Left lung (tissue), 14 donors: ENCODE measurements at places on chromosomes 7 and 10. TPM values are rescaled to one million over a fixed set of nuclear protein-coding genes. Genes with fewer than 3 reads are reported as not detected.

Gene KIAA1217
- 61.2 TPM for polyA plus RNA-seq

Gene IL2RA
- 0.30 TPM for polyA plus RNA-seq

Gene OR2A5
- polyA plus RNA-seq = 0.18 TPM

Gene TMEM225B
- 1.8 TPM for polyA plus RNA-seq

Gene PCDH15
- 1.2 TPM for polyA plus RNA-seq

DNA sequence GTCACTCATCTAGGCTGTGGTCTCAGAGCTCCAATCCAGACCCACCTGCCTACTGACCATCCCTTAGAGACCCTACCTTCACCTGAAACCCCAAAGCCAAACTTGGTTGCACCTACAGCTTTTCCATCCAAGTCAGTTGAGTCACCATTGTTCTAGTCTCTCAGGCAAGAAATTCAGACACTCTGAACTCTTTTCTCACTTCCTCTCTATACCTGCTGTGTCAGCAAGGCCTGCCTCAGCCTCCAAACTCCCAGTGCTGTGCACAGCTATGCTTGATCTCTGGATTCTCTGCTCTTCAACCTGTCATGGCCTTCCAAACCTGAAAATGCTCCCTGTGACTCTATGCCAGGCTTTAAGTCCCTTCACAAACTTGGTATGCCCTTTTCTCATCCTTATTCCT lies 47.4 kb upstream of the MTURN start:
- H3K4me1 ChIP-seq = no peaks in the 10 kb centered on the region
- DNase-seq = no peak
- H3K27me3 ChIP-seq = no peaks in the 10 kb centered on the region
- no peaks in the 10 kb centered on the region for H3K36me3 ChIP-seq

DNA sequence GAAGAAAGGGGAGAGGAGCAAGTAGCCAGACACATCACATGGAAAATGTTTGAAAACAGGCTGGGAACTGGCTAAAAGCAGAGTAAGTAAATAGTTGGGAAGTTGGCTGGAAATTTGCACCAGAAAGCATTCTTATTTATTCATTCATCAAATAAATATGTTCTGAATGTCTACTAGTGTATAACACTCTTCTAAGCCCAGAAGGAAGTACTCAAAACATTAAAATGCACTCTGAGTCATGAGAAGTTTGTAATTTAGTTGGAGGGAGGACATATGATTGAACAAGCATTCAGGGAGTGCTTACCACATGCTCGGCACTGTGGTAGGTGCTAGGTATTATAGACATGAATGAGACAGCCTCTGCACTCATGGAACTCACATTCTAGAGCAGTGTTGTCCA lies 37.0 kb upstream of the CNNM1 start:
- peak overlapping the region; percentile 76 for H3K27ac ChIP-seq
- no peak for DNase-seq
- H3K36me3 ChIP-seq = no peaks in the 10 kb centered on the region
- H3K4me3 ChIP-seq = no peak overlapping the region
- no peaks in the 10 kb centered on the region for H3K4me1 ChIP-seq

- H3K4me3 ChIP-seq = no peak overlapping the region
- H3K36me3 ChIP-seq = no peaks in the 10 kb centered on the region
- no peak for DNase-seq
- H3K27ac ChIP-seq = no peak overlapping the region
Observed at GRCh38 chr7:29350351-29350750, 155.8 kb downstream of the CHN2 start.

- no peak for DNase-seq
- no peak overlapping the region for H3K27ac ChIP-seq
- H3K4me1 ChIP-seq = no peaks in the 10 kb centered on the region
Observed at GRCh38 chr10:33224251-33224965, 110.1 kb downstream of the NRP1 start.

DNA sequence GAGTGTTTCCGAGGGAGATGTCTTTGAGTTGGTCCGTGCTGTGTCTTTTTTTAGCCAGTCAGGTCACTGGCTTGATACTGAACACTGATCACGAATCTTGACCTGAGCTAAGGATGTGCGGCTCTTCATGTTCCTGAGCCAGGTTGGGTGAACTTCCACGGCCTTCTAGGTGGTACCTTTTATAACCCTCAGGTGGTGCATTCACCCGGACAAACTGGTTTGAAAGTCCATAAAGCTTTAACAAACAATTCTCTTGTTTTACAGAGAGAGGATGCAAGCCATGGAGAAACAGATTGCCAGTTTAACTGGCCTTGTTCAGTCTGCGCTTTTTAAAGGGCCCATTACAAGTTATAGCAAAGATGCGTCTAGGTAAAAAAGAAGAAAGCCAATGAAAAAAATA lies 229.5 kb downstream of the ARHGAP21 start:
- no peaks in the 10 kb centered on the region for H3K27me3 ChIP-seq
- H3K4me1 ChIP-seq = no peaks in the 10 kb centered on the region
- no peaks in the 10 kb centered on the region for H3K36me3 ChIP-seq
- H3K27ac ChIP-seq = no peak overlapping the region
- H3K4me3 ChIP-seq = no peak overlapping the region

GRCh38 chr7:20441991-20442441 lies 111.3 kb downstream of the ITGB8 start:
- no peaks in the 10 kb centered on the region for H3K27me3 ChIP-seq
- no peaks in the 10 kb centered on the region for H3K36me3 ChIP-seq
- peaks cover 7% of the 10 kb centered on the region for H3K4me1 ChIP-seq
- DNase-seq = no peak
- no peak overlapping the region for H3K27ac ChIP-seq
